ENCODE measurements at places on chromosomes 2 and 18. TPM values are rescaled to one million over a fixed set of nuclear protein-coding genes. Genes with fewer than 3 reads are reported as not detected.

Gene DUSP2
- not detected for polyA plus RNA-seq

Gene OSR1
- polyA plus RNA-seq, result not detected

Gene LRATD1
- 3.7 TPM for polyA plus RNA-seq

Gene CFAP65
- polyA plus RNA-seq, result not detected

Gene IL1RL1
- polyA plus RNA-seq, result 0.66 TPM

Gene SLC39A6
- 13.8 TPM for polyA plus RNA-seq

Gene KDSR
- 10.8 TPM for polyA plus RNA-seq

Gene COL6A3
- polyA plus RNA-seq, result 2.7 TPM

Gene PCARE
- not detected for polyA plus RNA-seq

Gene UGT1A1
- not detected for polyA plus RNA-seq

Gene NDUFAF7
- polyA plus RNA-seq, result 30.1 TPM

Gene CCDC121
- polyA plus RNA-seq, result 3.2 TPM

Gene SLC38A11
- polyA plus RNA-seq, result not detected

Gene ADAM23
- polyA plus RNA-seq, result not detected

Gene PROKR1
- polyA plus RNA-seq, result 0.01 TPM

Gene LCT
- 0.03 TPM for polyA plus RNA-seq

Gene GCG
- polyA plus RNA-seq, result not detected

Gene ERFE
- polyA plus RNA-seq, result 7.1 TPM

Gene SERPINB12
- polyA plus RNA-seq, result not detected

Gene PMAIP1
- polyA plus RNA-seq, result 21.6 TPM

Gene PXDN
- not detected for polyA plus RNA-seq

Gene DLX1
- 26.2 TPM for polyA plus RNA-seq

Gene TUBB8B
- polyA plus RNA-seq, result not detected

Measured in K562 (cell line).